ENCODE measurements at places on chromosomes 6 and 20.

DNA sequence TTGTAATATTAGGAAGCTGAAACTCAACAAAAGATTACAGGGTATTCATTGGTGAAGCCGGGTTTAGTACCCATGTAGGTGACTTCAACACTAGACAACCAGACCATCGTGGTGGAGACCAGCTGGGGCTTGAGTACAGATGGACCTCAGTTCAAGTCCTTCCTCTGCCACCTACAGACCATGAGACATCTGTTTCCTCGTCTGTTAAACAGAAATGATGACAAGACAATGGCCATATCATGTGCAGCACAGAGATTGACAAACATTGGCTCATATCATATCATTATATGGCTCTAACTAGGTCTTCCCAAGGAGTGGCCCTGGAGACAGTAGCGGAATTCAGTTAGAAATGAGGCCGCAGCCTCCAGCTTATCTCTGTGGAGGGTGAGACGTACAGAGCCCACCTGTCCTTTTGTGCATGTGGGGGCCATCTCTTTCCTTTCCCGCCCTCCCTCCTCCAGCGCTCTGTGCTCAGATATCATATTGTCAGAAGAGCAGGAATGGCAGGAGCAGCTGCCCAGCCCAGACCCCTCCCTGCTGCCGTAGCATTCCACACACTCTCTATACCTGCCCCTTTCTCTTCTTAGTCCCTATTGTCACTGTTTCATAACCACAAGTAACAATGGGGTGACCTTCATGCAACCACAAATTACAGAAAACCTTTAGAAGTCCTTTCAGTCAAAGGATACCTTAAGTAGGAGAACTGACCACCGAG lies 75.1 kb downstream of the LY86 start:
- DNase-seq: no peak

DNA sequence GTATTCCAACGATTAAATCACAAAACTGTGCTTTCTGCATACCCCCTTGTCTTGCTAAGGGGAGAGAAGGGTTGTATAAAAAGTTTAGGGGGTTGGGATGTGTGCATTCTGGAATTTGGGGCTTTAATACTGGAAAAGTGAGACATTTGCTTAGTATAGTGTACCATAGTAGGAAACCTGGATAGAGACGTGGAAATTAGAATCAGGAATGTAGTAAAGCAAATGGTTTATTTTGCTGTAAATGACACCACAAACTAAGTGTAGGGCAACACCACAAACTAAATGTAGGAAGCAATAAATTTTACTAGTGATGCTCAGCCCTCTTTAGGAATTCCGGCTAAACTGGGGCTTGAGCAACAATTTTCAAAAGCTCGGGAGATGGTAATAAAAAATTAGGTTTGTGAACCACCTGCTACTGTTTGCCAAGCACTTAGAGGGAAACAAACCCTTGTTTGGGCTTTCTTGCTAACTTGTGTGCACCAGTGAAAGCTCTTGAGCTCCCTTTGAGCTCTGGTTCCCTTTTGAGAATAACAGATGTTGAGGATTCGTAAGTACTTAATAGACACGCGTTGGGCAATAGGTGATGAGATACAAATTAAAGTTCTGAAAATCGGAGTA lies 13.8 kb downstream of the BRD2 start:
- DNase-seq: no peak

GRCh38 chr6:117666881-117667280 lies 8.4 kb upstream of the NUS1 start:
- DNase-seq: no peak

DNA sequence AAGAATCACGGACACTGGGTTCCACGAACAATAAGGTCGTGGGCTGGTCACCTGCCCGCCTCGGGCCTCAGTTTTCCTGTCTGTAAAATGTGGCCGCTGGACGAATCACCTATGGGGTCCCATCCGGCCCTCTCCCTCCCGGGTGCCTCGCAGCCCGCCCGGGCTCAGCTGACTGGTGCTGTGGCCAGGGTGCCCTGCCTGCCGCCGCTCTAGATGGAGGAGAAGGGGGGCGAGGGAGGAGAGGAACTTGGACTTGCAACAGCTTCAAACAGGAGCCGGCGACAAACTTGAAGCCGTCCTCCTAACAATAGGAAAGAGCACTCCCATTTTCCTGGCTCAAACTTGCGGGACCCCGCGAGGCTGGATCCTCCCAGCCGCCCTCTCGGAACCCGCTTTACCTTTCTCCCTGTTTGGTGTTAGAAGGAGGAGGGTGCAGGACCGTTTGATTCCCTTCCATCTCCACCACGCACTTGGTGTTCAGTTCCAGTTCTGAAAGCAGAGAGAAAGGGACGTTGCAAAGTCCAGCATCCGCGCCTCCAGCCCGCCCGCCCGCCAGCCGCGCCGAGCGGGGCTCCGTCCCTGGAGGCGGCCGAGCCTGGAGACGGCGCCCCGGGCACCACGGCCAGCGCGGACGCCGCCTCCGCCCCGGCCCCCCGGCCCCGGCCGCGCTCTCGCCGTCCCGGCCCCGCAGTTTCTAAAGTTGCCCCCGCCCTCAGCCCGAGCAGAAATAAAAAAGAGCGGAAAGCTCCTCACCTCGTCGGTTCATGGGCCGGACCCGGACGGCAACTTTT lies 584 bp downstream of the KIF13A start:
- DNase-seq: no peak

GRCh38 chr6:166301611-166302529 lies 6.3 kb downstream of the PRR18 start:
- no peak for DNase-seq

GRCh38 chr6:39104528-39104927 lies 10.5 kb downstream of the SAYSD1 start:
- no peak for DNase-seq

DNA sequence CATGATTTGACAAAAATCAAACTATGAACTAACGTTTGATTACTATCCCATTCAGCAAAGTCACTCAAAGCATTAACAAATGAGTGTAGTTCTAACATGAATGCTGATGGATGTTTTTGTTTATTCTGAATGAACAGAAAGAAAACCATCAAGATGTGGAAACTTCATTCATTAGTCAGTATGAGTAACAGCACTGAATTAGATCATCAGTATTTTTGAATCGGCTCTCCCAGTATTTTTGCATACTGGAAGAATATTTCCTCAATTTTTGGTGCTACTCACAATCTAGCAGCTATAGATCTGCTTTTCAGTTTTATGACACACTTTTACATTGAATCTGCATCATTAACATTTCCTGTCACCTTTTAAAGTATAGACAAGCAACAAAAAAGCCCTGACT lies 63.8 kb upstream of the CD83 start:
- DNase-seq: no peak

- no peak for DNase-seq
Measured at GRCh38 chr6:170423814-170424603, 117.5 kb downstream of the FAM120B start.

- no peak for DNase-seq
Measured at GRCh38 chr20:43681991-43682410, 15.1 kb downstream of the MYBL2 start.

- DNase-seq: no peak
Measured at GRCh38 chr6:9002833-9003232, 567.5 kb upstream of the SLC35B3 start.

GRCh38 chr20:14401479-14402138 lies 64.2 kb upstream of the FLRT3 start:
- no peak for DNase-seq

- DNase-seq: no peak
Measured at GRCh38 chr6:126066053-126067048, 80.0 kb downstream of the TRMT11 start.

DNA sequence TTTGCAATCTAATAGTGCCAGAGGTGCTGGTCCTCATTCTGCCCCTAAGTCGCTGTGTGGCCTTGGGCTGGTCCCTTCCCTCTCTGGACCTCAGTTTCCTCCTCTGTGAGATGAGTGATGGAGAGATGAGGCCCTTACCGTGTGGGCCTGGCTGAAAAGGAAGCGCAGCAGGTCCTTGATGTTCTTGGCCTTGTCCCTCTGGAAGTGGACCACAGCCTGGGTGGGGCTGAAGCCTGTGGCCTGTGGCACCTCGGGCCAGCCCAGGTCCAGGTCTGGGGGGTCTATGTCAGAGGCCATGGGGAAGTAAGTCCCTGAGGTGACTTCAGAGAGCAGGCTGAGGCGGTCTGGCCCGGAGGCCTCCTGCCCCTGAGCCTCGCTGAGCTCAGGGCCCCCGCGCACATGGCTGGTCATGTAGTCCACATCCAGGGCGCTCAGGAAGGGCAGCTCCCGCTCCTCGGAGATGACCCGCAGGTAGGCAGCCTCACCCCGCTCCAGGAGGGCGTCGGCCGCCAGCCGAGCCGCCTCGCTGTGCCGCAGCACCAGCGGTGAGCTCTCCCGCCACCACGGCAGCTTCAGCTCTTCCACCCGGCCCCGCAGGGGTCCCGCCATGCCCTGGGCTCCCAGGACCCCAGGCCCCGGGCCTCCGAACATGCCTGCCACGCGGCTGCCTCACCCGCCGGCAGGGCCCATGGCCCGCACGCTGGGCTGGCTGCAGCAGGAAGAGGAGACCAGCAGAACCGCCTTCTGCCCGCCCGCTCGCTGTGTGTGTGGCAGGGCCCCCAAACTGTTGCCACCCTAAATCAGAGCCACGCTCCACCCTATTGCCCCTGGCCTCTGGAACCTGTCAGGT lies at the start of gene FAM83C:
FAM83C (minus strand) TSS at position 772 of the 850 bp plus-strand sequence; CDS start at position 651, 121 bp downstream.
- no peak for DNase-seq

- DNase-seq: no peak
Measured at GRCh38 chr6:100633096-100633777, 168.5 kb upstream of the SIM1 start.

- no peak for DNase-seq
Measured at GRCh38 chr6:106546691-106547414, 82.4 kb downstream of the RTN4IP1 start.

GRCh38 chr6:136658711-136659110 lies 108.5 kb upstream of the MAP7 start:
- DNase-seq: no peak

GRCh38 chr6:70363741-70364493 lies 49.4 kb upstream of the FAM135A start:
- no peak for DNase-seq

GRCh38 chr20:63750807-63751470 lies 11.4 kb downstream of the SLC2A4RG start:
- no peak for DNase-seq

GRCh38 chr20:44447827-44448419 lies 27.8 kb upstream of the TTPAL start:
- no peak for DNase-seq
